ENCODE measurements at places on chromosomes 1 and 21.

DNA sequence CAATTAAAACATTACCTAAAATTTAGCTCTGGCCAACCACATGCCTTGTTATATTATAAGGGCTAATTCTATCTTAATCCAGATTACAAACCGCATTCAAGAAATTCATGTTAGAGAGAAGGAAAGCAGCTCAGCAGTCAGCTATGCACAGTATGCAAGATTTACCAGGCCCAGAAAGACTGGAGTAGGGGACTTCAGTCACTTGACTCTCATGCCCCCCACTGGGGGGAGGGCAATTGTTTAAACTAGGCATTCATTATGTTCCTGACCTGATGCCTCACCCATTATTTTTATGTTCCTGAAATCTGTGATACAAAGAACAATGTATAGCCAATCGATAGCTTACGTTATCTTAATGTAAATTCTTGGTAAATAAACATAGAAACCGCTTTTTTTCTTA, 96.9 kb downstream of the ZNF644 start:
- DNase-seq: no peak

DNA sequence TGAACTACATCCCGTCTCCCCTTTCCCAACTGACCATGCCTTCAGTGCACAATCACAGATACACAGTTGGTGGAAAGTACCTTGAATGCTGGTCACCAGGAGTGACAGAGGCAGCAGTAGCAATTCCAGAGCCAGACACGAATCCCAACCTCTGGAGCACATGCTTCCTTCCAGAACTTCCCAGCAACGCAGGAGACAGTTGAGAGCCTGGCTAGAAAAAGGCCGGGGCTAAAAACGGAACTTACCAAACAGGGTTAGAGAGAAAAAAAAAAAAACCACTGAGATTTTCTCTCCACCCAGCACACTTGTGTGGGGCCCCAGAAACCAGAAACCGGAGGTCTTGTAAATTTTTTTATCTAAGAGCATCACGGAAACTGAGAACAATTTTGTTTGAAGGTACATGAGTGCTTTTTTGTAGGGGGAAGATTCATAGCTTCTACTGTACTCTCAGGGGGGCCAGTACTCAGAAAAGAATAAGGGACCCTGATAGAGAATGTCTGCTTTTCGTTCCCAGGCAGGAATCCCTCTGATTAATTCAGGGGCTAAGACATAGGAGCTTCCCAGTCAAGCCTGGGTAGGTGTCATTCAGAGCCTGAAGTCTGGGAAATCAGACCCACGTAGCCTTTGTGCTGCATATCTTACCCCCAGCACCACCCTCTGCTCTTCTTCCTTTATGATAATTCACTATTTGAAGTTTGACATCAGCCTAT, at the start of gene CD48:
Gene CD48 (minus strand): TSS at position 221 of the 710 bp plus-strand sequence. CDS start 59 bp downstream, at position 162.
- no peak for DNase-seq

DNA sequence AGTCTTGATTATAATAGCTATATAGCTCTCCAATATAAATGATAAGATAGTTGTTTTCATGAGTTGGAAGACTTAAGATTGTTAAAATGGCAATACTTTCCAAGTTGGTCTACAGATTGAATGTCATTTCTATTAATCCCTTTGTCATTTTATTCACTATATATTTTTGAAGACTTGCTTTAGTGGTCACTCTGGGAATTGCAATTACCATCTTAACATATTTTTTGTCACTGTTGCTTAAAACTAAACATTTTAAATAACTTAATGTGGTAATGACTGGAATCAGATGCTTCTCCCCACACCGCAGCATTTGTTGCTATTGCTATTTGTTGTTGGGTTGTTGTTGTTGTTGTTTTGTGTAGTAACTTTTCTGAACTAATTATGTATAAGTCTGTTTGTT, 1592.9 kb downstream of the MRPL39 start:
- no peak for DNase-seq

DNA sequence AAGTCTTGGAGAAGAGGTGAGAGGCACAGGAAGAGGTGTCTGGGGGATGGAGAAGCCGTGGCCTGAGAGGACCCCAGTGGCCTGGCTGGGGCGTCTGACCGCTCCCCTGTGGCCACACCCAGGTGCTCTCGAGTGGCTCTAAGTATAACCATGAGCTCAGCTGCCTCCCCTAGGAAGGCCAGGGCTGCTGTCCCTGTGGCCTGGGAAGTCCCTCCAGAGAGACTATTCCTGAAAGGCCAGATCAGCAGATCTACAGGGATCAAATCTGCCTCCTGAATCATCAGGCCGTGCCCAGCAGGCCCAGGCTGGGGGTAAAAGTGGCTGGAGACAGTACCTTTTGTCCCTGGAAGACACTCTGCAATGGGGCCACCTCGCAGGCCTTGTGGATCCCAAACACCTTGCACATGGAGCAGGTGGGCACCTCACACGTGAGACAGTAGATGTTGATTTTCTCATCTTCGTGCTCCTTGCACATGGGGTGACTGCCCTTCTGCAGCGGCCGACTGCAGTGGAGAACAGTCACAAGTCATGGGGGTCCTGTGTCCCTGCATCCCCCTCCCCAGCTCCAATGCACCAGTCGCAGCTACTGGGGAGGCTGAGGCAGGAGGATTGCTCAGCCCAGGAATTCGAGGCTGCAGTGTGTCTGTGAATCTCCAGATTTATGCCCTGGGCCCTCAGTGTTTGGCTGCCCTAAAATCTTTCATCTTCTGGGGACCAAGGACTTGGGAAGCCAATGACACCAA, 6.4 kb downstream of the TRIM63 start:
- DNase-seq: no peak

- DNase-seq: no peak
These were observed 468.7 kb upstream of the B3GALT2 start for GRCh38 chr1:193654951-193655735.

DNA sequence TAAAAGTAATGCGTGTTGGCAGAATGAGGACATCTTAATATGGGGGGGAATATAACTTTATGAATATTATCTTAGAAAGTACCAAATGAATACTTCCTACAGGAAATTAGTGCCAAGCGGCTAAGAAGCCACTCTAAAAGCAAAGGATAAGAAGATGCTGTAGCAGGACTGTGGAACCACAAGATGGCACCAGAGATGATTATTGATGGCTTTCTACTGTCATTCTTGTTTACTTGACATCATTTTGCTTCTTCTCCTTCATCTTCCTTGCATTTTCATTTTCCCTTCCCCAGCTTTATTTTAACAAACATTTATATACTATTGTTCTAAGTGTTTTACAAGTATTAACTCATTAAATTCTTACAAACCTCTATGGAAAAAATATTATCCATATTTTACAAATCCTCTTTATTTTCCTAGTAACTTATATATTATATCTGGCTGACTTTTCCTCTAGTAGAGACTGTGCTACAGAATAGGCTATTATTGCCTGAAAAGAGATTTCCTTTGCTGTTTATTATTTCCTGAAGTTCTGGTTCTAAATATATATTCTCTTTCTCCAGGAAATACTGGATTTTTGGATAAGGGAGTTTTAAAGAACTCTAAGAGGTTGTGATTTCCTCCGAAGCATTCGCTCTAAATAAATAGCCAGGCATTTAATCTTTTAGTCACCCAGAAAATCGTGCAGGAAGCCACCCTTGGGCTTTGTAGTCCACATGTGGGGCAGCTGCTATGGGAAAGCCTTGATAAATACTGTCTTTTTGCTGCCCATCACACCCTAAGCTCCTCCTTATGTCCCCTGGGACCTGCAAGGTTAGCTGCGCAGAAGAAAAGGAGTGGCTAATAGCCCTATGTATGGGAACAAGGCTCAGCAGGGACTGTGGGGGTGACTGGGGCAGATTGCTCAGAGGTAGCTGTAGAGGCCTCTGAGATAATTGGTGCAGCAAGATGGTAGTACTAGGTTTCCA, 69.8 kb downstream of the TPR start:
- no peak for DNase-seq

DNA sequence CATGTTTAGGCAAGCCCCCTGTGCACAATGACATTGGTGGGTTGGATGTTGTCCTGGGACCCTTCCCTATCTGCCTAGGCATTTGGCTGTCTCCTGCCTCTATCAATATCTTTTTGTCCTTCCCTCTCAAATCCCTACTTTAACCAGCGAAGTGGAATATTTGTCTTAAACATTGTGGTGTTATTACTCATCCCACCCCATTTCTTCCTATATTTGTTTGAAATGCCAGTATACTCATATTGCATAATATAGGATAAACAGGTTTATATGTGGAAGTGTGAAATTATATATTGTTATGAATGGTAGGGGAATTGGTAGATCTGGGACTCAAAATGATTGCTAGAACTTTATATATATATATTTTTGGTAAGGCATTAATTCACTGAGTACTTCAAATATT, 80.0 kb downstream of the ADGRL2 start:
- no peak for DNase-seq

- DNase-seq: no peak
These were observed 146.6 kb downstream of the TBX15 start for GRCh38 chr1:118841521-118841920.

- no peak for DNase-seq
These were observed 55.7 kb downstream of the USP1 start for GRCh38 chr1:62492521-62492920.

DNA sequence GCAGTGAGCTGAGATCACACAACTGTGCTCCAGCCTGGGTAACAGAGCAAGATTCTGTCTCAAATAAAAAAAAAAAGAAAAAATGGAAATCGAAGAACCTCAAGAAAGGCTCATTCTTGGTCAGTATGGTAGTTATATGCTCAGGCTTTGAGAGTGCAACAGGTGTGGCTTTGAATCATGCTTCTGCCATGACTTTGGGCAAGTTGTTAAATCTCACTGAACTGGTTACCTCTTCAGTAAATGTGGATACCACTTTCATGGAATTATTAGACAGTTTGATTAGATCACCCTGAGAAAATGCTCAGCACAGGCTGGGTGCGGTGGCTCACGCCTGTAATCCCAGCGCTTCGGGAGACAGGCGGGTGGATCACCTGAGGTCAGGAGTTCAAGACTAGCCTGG, 12.8 kb downstream of the TRNAU1AP start:
- no peak for DNase-seq

DNA sequence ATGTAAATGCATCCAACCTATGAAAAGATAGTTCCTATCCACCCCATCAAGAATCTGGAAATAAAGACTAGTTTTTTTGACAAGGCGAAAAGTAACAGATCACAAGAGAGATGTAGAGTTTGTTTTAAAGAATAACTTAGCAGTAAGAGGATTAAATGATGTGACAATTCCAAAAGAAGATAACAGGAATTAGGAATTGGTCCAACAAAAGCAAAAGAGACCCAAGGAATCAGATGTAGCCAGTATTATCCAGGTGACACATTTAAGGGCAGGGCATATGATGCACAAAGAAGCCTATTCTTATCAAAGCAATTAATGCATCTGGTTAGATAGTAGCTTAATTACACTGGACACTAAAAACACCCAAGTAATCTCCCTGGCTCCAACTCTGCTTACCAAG, 53.8 kb downstream of the PUM1 start:
- DNase-seq: no peak

DNA sequence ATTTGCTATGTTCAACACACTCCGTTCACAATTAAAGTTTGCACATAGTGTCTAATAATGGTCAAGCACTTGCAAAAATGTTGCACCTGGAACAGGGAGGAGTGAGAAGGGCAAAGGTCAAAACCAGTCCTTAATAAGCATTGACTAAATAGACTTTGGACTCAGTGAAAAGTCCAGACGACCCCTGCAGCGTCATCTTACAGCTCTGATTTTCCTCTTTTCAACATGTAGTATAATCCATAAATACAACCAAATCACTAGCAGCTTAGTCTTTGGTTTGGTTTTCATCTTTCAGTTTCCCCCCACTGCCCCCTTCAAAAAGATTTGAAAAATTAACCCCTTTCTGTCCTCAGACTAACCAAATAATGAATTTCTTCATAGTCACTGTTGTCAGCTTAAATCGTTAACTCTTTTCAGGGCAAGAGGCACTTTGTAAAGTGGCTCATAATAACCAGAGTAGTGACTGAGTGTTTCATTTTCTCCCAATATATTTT, 290.3 kb downstream of the PTPRC start:
- no peak for DNase-seq

DNA sequence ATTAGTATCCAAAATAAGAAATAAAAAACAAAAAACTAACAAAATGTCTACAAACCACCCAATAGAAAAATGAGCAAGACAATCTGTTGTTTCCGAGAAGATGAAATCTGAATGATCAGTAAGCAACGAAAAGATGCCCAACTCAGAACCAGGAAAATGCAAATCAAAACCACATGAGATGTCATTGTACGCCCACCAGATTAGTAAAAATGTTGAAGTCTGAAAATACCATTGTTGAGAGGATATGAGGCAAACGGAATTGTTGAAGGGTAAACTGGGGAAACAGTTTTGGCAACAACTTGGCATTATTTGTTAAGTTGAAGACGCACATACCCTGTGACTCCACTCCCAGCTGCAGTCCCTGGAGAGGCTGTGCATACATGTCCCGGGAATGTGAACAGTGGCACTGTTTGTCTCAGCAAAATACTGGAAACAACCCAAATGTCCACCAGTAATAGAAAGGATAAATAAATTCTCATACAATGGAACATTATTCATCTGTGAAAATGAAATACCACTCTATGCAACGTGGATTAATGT, 10.6 kb downstream of the ZBTB17 start:
- DNase-seq: no peak

- no peak for DNase-seq
These were observed 69.0 kb upstream of the RAVER2 start for GRCh38 chr1:64675718-64676345.

DNA sequence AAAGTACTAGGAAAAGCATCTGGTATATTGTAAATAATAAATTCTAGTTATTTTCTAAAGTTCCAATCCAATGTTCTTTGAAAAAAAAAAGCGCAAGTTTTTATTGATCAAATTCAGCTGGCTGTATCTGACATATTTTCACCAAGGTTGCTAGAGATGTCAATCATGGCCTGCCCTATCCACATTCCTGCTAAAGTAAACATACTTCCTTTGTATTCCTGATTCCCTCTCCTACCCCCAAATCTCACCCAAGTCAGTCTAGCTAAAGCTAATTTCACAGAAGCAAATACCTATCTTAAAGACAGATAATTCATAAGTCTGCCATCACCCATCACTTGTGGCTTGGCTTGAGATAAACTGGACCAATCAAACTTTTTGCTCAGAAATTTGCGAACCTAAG, 21.3 kb downstream of the ANKRD13C start:
- DNase-seq: no peak

DNA sequence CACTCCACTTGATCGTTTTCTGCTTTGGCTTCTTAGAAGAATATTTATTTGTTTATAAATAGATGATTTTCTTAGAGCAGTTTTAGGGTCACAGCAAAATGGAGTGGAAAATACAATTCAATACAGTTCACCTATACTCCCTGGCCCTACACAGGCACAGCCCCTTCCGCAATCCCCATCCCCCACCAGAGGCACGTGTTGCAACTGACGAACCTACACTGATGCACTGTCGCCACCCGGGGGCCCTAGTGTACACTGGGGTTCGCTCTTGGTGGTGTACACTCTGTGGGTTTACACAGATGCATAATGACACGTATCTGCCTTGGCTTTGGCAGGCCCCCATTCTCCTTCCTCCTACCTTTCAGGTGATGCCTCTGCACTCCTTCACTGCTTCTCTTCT, 8.0 kb downstream of the ECHDC2 start:
- no peak for DNase-seq

DNA sequence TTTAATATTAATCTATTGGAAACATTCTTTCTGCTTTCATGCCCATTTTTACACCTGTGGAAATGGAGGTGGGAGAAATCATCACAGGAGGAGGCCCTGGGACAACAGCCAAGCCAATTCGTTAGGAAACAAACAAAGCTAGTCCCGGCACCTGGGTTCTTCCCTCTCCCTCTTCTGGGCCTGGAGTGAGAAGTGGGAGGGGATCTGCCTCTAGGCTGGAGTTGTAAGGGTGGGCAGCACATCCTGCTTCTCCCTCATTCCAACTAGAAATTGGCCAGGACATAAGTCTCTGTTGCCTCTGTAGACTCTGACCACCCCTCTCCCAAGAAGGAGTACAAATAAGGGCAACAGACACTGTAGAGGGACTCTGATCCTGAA, 20.2 kb upstream of the ERO1B start:
- DNase-seq: no peak
